ENCODE measurements at places on chromosomes 4 and X.
A peak's percentile ranks its signal among the peaks of the same experiment; 100 is the strongest.

DNA sequence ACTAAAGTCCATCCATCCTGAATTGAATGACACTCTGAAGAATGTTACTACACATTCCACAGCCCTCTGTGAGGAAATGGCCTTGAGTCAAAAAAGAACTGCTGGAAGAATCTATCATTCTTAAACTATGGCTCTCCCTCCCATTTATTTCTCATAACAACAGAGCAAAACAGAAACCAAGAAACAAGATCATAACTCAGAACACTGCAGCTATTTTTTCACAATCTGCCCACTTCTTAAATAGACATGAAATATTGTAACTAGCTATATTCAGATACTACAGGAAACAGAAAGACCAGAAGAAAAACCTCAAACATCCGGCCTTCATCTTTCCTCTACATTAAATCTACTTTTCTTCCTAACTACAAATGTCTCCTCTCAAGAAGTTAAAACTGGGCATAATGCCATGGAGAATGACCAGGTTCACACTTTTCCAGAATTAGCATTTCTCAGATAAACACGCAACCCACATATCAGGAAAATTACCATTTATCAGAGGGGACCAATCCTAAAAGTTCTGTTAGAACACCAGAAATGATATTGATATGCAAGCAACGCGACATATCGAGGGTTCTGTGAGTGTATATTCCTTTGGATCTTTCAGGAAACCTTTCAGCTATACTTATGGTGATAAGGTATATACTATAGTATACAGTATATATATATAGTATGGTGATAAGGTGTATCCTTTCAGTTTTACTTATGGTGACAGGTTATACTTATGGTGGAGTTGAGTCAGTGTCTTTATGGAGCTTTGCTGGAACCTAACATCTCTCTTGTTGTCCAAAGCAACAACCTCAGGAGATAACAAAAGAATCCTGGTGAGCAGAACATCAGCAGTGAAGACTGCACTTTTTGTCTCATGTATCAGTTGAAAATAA lies 60.4 kb upstream of the IRF2 start:
- no peak for DNase-seq

DNA sequence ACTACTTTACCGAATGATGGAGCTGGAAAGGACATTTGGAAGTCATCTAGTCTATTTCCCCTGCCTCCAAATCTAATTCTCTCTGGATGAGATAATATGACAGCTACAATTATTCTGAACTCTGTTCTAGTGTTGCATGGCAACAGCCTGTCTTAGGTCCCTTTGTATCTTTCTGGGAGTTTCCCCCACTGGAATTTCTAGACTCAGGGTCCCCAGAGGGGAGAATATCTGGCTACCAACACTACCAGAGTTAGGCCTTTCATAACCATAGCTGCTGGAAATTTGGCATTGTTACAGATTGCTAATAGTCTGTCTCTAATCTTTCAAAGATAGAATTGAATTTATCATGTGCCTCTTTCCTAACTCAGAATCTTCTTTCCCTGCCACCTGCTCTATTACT lies 4.5 kb downstream of the MSN start:
- no peak for DNase-seq

GRCh38 chrX:110268886-110269285 lies 49.0 kb downstream of the AMMECR1 start:
- no peak for DNase-seq

DNA sequence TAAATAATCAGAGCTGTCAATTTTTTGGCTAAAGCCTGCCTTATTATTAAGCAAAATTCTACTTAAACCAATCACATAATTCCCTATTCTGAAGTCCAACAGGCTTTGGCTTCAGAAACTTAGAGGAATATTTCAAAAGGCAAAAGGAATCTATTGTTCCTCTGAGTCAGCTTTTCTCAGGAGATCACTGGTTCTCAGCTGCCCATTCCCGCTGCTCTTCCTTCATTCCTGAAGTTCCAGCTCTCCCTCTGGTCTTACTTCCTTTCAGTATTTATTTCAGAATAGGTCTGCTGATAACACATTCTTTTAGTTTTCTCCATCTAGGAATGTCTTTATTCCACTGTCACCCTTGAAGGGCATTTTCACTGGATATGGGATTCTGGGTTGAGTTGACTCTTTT lies 133.7 kb downstream of the SOWAHB start:
- DNase-seq = no peak

- DNase-seq = no peak
Observed at GRCh38 chrX:50815120-50815519, 1.1 kb upstream of the SHROOM4 start.

DNA sequence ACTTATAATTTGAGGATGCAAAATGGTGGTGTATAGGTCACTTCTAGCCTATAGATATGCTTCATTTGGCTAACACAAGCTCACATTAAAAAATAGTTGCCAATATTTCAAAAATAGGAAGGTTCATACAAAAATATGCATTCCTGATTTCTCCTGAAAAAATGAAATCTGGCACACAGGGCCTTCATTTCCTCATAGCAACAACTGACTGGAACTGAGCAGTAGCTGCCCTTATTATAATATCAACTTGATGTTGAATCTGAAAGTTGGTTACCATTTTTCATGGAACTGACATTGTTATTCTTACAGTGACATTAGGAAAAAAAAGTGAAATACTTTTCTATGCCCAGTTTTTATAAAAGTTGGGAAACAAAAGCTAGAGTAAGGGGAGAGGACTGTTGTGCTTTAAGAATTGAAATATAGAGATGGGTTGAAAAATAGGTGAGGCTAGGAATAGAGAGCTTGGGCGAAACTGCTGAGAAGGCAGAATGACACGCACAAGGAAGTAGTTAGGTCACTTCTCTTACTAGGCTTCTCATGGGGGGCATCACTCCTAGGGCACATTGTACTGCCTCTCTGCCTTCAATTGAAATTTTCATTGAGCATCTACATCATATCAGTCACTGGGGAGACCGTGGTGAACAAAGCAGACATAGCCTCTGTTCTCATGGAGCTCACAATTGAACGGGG lies 43.1 kb upstream of the C1GALT1C1 start:
- DNase-seq = no peak

- no peak for DNase-seq
Observed at GRCh38 chr4:83490876-83491450, 6.1 kb upstream of the ABRAXAS1 start.

- no peak for DNase-seq
Observed at GRCh38 chr4:135963009-135963408, 1569.3 kb downstream of the PCDH18 start.

DNA sequence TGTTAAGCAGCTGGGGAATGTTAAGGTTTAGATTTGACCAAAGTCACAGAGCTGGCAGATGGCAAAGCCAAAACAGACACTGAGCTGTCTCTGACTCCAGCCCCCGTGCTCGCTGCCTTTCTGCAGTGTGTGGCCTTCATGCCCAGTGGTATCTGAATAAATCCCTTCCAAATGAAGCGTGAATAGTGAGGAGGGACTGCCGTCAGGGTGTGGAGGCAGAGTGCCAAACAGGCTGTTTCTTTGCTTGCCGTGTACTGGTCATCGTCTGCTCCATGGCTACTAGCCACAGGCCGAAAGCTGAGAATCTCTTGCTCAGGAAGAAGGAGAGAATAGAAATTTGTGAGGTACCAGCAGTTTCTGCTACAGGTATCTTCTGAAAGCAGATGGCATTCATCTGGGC lies 19.7 kb downstream of the PRIMPOL start:
- no peak for DNase-seq

- no peak for DNase-seq
Observed at GRCh38 chr4:73864961-73865360, 4.2 kb upstream of the CXCL1 start.

- no peak for DNase-seq
Observed at GRCh38 chrX:70434914-70435586, 9.6 kb upstream of the DLG3 start.

DNA sequence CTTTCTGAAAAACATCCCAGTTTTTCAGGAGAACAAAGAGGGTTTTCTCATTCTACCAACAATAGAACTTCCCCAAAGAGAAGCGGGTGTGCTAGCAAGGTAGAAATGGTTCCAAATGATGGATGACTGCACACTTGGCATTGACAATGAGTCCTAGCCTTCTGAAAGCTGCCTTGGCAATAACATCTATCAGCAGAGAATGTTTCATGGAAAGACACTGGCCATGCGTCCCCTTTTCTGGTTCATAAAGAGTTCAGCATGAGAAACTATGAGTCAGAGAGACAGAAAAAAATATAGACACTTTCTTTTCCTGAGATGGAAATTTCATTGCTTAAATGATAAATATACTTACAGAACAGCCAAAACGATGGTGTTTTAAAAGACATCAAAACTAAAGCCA lies 236.9 kb upstream of the PRKX start:
- no peak for DNase-seq

GRCh38 chrX:9211269-9211668 lies 177.3 kb upstream of the FAM9B start:
- no peak for DNase-seq

GRCh38 chr4:146762016-146762415 lies 123.3 kb downstream of the POU4F2 start:
- no peak for DNase-seq

DNA sequence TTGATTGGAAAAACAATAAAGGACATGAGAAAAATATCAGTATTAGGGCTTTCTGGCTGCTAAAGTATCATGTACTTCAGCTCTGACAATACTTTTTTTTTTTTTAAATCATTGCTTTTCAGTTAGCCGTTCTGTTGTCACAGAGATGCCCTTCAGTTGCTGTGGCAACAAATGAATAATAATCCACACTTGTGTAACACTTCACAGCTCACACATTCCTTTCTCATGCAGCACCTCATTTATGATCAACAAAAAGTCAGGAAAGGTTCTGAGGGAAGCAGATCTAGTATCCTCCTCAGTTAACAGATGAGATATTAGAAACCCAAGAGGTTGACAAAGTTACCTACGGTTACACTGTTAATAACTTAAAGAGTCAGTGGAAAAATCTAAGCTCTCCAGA lies 444.2 kb upstream of the SLIT2 start:
- DNase-seq = no peak

GRCh38 chr4:85084371-85085094 lies 118.0 kb upstream of the WDFY3 start:
- no peak for DNase-seq

- no peak for DNase-seq
Observed at GRCh38 chr4:38387819-38388218, 276.2 kb upstream of the KLF3 start.

GRCh38 chr4:42262701-42263490 lies 110.4 kb upstream of the BEND4 start:
- no peak for DNase-seq

DNA sequence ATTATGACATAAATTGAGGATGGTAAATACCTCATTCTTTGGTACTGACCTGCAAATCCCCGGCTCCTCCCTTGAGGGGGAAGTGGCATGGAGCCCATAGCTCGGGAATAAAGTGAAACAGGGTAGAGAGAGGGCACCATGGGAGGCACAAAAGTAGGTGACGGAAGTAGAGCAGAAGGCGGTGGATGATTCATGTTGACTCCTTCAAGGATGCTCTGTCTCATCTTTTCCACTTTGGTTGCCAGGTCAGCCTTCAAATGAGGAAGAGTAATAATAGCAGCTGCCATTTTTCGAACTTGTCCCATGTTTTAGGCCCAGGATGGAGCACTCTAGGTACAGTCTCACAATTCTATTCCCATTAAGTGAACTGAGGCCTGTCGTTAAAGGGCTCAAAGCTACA lies 41.4 kb upstream of the PHF8 start:
- DNase-seq = no peak

GRCh38 chr4:73620115-73620792 lies at the start of gene RASSF6:
Gene RASSF6, minus strand, starts transcription at chr4:73620436. Its CDS starts 8,641 bp downstream, at chr4:73611795.
- DNase-seq = no peak

DNA sequence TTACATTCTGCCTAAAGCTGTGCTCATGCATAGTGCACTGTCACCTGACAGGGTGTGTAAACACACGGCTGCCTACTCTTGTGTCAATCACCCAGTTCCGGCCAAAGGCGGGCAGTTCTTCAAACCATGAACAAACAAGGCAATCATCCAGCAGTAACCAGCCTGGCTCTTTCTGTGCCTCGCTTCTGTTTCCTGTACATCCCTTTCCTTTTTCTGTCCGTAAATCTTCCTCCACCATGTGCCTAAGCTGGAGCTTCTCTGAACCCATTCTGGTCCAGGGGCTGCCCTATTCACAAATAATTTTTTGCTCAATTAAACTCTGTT lies 60.8 kb upstream of the CBR4 start:
- DNase-seq = no peak

GRCh38 chr4:89574176-89574575 lies 262.8 kb downstream of the SNCA start:
- DNase-seq = no peak

- DNase-seq = no peak
Observed at GRCh38 chrX:139751053-139751452, 43.1 kb upstream of the MCF2 start.

- no peak for DNase-seq
Observed at GRCh38 chrX:916230-916599, 285.6 kb downstream of the SHOX start.

DNA sequence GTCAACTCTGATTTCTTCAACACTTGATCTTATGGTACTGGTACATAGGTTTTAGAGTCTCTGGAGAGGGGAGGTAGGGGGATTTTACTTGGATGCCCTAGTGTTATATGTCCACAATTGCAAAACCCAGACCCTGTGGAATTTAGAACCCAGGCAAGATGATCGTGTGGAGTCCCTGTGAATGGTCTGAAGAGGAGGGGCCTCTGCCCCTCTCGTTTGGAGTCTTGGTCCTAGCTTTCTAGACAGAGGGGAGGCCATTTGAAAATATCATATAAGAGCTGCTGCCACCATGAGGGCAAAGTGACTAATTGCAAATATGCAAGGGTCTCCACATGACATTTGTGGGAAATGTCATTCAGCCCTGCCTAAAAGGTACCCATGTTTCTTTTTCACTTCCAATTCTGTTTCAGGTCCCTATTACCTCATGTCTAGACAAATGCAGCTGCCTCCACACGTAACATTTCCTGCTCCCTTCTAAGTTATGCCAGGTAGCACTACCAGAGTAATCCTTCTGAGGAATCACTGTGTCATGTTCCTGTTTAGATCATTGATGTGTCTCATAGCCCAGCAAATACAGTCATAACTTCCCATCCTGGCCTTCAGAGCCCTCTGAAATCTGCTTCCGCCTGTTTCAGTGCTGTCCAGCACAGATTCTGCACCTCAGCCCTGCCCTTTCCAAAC lies 126.8 kb downstream of the KLHL8 start:
- DNase-seq = peak; percentile 26

DNA sequence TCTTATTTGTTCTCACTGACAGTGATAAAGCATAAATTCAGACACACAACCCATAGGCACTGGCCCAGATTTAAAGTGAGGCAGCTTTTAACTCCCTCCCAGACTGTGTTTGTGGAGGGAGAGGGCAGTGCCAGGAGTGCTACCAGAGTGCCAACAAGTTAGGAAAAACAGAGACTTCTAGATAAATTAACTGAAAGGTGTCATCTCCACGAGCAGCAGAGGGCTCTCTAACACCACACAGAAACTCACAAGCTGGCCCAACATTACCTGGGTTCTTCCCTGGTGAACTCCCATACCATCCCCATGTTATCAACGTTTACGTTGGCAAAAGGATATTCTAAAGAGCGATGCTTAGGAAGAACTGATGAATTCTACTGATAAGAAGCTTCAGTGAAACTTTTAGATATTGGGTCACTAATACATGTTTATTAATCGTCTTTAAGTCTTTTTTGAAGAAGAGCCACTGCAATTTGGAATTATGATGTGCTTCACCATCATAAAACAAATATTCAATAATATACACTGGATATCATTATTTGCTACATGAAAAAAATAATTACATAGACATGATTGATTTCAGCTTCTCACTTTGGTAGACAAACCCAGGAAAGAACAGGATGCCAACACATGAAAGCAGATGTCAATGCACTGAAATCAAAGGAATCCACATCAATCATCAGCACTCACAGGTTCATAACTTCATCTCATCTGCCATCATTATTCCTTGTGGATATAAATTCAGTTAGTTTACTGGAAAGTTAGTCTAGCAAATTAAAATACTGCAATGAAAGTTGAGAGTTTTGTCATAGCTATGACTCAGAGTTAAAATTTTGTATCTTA lies 121.2 kb upstream of the NAP1L5 start:
- DNase-seq = no peak

Data from C1 segment of cervical spinal cord (tissue), 14 donors.